ENCODE measurements at places on chromosomes 3 and 15.

DNA sequence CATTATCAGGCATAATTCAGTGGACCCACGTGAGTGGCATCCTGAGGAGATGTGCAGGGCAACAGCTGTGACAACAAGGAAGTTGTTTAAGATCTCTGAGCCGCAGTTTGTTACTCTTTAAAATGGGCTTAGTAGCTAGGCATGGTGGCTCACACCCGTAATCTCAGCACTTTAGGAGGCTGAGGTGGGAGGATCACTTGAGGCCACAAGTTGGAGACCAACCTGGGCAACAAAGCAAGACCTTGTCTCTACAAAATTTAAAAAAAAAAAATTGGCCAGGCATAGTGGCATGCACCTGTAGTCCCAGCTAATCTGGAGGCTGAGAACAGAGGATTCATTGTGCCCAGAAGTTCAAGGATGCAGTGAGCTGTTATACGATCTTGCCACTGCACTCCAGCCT, 12.2 kb downstream of the SUCLG2 start:
- no peak for DNase-seq

- peak; percentile 33 for DNase-seq
Observed at GRCh38 chr3:173395073-173395411, 2.5 kb upstream of the NLGN1 start.

GRCh38 chr3:186237915-186238314, 124.1 kb downstream of the DGKG start:
- no peak for DNase-seq

DNA sequence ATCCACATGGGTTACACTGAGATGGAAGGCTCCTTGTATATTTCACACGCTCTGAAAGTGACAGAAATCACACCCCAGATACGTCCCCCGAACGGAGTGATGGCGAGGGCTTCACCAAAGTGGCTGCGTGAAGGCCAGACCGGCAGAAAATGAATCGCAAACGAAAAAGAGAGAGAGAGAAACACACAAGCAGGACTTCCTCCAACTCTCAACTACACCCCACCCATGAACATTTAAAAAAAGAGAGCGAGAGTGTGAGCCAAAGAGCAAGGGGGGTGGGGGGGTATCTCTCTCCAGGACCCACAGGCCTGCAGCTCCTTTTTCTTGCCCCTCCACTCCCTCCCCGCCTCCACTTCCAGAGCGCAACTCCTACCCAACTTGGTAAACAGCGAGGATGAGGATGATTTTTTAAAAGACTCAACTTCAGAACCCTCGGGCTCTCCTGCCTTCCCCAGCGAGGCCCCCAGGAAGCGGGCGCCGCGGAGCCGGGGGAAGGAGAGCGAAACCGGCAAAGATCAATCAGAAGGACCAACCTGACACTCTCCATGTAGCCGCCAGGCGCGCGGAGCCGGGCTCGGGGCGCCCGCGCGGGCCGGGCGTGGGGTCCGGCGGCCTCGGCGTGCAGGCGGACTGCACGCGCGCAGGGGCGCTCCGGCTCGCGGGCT, 519.1 kb downstream of the FOXP1 start:
- peak; percentile 13 for DNase-seq

- DNase-seq: peak; percentile 96
Observed at GRCh38 chr15:66803182-66803729, 101.2 kb downstream of the SMAD6 start.

DNA sequence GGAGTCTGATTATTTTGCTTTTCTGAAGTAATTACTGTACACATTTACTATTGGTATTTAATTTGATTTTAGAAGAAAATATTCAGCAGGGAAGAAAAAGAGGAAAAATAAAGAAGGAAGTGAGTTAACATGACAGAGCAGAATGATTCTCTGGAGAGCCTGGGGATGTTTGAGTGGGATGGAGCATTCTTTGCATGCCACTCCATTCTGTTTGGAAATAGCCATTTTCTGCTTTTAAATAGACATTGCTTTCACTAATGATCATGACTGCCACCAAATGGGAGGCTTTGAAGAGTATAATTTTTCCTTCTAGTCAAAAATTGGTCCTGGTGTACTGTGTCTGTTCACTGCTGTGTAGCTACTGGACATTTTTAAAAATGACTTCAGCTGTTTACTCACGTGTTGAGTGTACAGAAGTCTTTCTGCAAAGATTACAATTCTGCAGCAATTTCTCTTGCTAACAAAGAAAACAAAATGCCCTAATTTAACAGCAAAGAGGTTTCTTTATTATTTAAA, 196.1 kb downstream of the RYR3 start:
- DNase-seq: no peak

DNA sequence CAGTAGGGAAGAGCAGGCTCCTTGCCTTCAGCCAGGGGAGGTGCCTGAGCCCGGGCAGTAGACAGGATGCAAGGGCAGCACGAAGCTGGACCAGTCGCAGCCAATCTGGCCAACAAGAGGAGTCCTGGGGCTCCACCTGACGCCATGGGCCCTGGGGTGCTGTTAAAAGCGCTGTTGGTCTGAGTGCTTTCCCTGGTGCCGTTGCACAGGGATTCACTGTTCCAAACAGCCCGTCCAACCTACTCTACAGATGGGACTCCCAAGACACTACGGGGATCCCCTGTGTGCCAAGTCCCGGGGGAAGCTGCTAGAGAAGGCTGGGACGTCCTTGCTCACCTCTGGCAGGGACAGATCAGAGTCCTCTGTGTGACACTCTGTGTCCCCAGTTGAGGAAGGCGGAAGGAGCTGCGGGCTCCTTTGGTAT, 632 bp downstream of the CTSH start:
- no peak for DNase-seq

- DNase-seq: peak; percentile 1
Observed at GRCh38 chr3:8239718-8240695, 261.6 kb upstream of the LMCD1 start.

GRCh38 chr15:78662028-78662427, 21.0 kb upstream of the CHRNB4 start:
- no peak for DNase-seq

DNA sequence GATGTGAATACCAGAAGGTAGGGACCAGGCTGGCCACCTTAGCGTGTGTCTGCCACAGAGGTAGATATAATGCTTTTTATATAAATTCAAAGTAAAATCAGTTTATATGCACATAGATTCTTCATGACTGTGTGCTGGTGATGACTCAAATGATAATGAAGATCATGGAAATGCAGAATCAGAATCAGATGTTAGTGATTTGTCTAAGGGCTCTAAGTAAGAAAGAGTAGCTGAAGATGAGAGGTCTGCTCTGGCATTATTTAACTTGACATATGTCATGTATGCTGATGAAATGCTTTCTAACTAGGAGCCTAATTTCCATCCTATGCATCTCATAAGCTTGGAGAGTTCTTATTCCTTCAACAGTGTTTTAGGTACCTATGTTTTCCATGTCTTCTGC, 50.3 kb upstream of the DPH6 start:
- DNase-seq: no peak

DNA sequence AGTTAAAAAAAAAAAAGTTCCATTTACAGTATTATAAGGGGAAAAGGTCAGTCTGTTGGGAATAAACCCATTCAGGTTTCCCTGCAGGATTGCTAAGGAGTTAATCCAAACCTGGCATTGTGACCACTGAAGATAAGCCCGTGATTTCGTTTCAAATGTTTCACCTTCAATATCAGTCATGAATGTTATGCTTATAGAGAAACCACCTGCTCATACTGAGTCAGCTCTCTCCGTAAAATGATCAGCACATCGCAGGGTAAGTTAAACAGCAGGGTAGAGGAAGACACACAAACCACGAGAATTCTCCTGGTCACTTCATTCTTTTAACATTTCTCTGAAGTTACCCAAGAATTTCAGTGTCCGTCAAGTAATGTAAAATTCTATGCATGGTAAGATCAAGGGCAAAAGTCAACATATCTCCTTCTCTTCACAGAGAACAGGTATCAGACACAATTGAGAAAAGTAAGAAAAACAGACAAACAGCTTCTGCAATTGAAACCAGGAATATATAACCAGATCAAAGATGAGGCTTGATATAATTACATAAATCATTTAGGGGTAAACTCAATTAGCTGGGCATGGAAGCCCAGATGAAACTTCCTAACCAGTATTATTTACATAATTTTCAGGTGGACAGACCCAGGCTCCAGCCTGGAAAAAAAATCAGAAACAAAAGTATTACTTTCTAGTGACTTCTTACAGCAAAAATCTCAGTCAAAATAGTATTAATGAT, 67.6 kb upstream of the ARHGEF3 start:
- DNase-seq: no peak

GRCh38 chr3:46559091-46559704, 6.9 kb downstream of the LRRC2 start:
- DNase-seq: no peak

DNA sequence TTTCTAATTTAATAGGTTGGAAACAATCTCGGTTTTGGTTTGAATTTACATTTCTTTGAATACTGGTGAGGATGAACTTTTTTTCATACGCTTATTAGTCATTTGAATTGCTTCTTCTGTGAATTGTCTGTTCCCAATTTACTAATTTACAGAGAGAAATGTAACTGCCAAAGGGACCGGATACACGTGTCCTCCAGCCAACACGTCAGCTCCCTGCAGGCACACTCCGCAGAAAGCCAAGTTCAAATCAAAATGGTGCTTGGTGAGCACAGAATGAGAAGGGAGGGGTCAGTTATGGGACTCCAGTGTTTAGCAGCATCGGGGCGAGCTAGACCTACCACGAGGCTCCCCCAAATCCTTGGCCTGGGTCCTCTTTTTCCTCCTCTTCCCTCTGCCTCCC, 10.8 kb upstream of the TSEN2 start:
- no peak for DNase-seq

- no peak for DNase-seq
Observed at GRCh38 chr15:44573386-44573785, 36.4 kb downstream of the EIF3J start.

DNA sequence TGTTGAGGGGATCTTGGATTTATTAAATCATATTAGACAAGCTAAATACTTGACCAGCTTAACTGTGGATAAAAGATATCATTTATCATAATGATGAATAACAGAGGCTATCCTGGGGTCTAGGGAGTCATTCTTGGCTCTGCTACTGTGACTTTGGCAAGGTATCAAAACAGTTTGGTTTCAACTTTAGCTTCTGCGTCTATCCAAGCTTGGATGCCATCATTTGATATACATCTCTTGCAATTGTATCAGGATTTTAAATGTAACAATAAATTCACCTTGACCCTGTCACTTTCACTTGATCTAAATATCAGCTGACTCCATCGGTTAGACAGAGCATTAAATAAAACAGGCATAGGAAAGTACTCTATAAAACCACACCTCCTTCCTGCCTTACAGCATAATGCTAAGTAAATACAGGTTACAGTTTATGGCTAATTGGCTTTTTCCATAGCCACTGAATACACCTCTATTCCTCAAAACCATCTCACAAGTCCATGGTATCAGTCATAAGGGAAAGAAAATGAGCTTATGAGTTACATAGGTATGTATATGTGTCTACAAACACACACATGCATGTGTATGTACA, 262.9 kb downstream of the CTNNB1 start:
- DNase-seq: no peak

DNA sequence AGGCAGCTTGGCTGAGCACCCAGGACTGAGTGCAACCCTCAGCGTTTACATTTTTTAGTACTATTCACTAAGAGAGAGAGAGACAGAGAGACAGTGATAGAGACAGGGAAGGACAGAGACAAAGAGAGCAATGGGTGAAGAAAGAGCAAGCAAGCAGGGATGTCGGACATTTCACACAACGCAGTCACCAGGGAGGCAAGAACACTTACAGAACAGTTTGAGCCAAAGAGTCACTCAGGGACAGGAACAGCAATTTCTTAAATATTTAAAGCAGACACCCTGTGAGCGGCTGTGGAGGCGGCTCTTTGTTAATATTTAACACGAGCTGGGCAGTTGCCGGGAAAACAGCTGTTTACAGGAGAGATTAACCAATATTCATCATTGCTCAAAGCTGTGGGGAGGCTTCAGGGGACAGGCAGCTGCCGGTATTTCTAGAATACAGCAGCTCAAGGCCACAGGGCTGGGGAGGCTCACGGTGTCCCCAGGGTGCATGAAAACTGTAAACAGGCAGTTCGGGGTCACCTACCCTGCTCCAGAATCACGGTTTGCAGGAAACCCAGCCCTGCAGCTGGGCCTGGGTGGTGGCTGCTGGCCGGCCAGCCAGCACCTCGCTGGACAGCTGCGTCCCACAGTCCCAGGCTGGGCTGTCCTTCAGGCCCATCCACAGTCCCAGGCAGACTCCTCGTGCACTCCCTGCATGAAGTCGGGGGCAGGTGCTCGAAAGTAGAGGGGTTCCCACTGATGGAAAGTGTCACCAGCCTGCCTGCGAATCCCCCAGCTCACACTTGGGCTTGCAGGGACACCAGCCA, 38.8 kb upstream of the PCSK6 start:
- no peak for DNase-seq

GRCh38 chr3:181066143-181067087, 76.9 kb upstream of the DNAJC19 start:
- DNase-seq: no peak

DNA sequence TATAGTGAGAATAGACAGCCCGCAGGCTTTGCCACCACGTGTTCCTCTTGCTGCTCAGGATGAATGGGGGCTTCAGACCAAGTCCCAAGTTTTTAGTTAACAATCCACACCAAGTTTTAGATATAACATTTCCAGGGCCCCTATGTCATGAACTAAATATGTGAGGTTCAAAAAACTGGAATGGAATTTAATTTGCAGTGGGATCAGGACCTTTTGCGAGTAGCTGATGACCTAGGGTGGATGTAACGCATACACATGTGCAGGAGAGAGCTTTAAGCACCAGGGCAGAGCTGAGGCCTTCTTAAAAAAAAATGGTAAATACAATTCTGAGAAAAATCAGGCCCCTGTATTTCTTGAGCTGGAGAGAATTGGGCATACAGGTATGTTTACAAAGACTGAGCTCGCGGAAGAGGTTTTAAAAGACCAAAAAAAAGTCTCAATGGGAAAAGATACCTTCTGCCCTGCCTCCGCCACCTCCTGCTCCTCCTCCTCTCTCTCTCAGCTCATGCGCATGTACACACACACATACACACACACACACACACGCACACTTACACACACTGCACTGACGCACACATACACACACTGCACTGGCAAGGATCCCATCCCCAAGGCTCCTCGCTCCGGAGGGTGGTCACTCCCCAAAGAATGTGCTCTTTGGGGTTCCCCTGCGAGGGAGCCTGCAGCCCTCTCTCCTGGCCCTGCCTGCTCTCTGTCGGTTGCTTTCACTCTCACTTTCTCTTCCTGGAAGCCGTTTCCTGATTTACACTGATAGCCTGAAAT, 48.2 kb upstream of the IGF1R start:
- DNase-seq: peak; percentile 17

- no peak for DNase-seq
Observed at GRCh38 chr3:13039213-13039896, 33.9 kb downstream of the IQSEC1 start.

- no peak for DNase-seq
Observed at GRCh38 chr3:42545284-42545900, 36.4 kb downstream of the SEC22C start.

DNA sequence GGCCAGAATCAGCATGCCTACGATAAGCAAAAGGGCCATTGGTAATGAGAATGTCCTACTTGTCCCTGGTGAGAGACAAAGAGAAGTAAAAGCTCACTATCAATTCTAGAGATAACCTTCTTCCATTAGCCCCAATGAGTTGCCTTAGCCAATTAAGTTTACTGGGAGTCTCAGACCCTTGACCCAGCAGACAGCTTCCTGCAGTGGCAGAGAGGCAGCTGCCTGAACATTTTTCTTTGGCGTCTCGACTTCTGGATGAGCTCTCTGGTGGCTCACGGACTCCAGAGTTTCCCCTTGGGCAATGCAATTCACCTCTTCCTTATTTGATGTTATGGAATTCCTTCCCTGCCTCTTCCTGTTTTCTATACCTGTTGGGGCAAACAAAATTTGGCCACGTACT, 1034.4 kb downstream of the NAALADL2 start:
- no peak for DNase-seq

- DNase-seq: peak; percentile 5
Observed at GRCh38 chr3:96966181-96966929, 152.0 kb downstream of the EPHA6 start.

Measured in RWPE1 (cell line).